ENCODE measurements at places on chromosomes 7 and 10.

DNA sequence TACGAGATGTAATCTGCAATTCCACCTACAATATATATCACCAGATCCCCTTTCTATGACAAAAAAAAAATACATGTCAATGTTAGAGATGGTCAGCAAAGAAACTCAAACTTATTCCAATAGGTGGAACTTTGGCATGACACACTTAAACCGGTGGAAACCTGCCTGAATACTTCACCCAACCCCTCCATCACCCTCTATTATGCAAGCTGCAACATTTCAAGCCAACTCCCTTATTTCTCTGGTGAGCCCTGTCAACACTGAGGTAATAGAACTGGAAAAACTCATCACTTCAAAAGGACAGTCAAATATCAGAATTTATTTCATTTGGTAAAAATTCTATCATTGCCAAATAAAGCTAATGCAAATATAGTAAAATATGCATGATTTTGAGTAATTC is 3.6 kb downstream of the ZNF438 start:
- no peak for DNase-seq

DNA sequence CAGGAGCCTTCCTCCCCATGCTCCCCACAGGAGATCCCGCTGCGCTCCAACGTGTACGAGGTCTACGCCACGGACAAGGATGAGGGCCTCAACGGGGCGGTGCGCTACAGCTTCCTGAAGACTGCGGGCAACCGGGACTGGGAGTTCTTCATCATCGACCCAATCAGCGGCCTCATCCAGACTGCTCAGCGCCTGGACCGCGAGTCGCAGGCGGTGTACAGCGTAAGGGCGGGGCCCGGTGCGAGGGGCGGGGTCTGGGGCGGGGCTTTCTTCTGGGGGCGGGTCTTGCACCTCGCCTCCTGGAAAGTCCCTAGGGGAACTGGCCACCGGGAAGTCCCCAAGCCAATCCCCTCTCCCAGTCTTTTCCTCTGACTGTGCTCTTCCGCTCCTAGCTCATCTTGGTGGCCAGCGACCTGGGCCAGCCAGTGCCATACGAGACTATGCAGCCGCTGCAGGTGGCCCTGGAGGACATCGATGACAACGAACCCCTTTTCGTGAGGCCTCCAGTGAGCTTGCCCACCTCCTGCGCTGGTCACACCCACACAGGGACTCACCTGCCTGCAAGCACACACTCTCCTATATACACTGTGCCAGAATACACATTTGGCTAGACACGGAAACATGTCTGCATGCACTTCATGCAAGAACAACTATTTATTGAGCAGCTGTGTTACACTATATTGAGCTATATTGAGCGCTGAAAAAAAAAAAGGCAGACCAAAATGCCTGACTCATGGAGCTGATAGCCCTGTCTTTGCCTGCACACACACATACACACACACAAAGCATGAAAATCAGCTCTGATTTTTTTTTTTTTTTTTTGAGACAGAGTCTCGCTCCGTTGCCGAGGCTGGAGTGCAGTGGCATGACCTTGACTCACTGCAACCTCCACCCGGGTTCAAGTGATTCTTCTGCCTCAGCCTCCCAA is 32.7 kb upstream of the VSIR start:
- no peak for DNase-seq

DNA sequence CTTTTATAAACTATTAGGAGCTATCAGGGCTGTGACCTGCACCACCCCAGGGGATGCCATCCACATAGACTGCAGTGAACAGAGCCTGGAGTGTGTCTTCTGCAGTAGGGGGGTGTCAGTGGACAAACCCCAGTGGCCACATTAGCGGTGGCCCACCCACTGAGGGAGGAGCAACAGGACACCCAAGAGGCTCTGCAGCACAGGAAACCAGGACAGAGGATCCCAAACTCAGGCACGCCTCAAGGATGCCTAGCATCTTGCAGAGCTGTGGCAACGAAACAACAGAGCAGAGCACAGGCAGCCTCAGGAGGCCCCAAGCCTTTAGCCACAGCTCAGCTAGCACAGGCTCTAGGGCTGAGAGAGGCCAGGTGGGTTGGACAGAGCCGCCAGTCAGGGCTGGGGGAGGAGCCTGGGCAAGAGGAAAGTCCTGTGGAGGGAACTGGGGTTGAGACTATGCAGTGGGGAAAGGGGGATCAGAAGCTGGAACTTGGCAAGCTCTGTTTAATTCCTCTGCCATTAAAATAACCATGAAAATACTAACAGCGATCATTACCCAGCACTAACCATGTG is 53.8 kb downstream of the GRID1 start:
- DNase-seq = no peak

DNA sequence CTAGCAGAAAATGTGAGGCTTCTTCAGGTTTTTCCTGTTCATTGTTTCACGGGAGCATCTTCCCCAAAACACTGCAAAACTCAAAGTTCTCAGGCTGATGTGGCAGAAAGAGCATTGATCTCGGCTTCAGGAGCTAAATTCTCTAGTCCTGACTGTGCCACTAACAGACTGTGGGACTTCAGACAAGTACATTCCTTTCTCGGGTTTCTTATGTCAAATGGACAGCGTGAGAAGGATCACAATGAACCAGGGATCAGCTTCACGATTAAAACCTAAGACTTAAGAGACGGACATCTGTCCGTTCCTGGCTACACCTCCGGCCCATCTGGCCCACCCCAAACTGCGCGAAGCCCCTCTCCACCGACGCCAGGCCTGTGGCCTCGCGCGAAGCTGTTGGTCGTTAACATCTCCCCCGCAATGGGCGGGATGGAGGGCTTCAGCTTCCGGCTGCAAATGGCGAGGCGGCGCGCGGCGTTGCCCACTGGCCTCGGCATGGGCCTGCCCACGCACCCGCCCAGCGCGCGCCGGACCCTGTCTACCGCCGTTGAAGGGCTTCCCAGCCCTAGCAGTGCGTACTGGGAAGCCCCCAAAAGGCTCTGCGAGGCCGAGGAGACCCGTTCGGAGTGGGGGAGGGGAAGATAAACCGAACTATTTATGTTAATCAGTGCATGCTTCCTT is 549 bp upstream of the DDX50 start:
- DNase-seq = peak; percentile 76

- DNase-seq = no peak
Measured at GRCh38 chr10:16184096-16184597, 252.7 kb upstream of the PTER start.

- DNase-seq = no peak
Measured at GRCh38 chr7:103996639-103997038, 7.2 kb upstream of the RELN start.

- DNase-seq = no peak
Measured at GRCh38 chr7:92456236-92456635, 9.0 kb downstream of the GATAD1 start.

DNA sequence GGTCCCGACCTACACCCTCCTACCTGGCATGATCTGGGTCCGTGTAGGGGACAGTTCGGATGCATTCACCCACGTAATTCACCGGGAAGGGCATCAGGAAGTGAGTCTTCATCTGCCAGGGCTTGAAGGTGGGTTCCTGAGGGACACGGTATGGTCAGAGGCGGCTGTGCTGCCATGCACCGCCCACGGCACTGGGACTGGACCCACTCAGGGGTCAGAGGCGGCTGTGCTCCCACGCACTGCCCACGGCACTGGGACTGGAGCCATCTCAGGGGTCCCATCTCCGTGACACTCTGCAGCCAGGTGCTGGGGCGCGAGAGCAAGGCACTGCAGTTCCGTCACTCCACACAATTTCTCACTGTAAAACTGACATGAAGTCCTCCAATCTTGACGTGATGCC is 29.2 kb downstream of the PITRM1 start:
- no peak for DNase-seq

DNA sequence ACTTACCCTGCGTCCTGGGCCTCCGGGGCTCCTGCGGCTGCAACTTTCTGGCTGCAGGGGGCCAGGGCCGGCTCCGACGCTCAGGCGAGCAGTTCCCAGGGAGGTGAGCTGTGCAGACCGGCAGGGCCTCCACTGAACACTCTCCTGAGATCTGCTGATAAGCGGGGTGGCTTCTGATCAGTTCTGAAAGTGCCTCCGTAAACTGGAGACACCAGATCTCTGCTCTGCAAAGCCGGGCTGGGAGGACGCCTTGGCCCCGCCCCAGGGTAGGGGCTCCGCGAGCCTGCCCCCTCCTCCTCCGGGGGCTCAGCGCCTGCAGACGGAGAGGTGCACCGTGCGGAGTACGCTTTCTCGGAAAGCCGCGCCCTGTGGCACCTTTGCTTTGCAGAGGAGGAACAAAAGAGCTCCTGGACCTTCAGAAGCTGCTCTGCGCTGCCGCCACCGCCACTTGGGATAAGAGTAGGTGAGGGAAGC is 141.3 kb upstream of the VKORC1L1 start:
- no peak for DNase-seq

GRCh38 chr7:123674399-123675180 is 18.9 kb downstream of the LMOD2 start:
- DNase-seq = no peak

DNA sequence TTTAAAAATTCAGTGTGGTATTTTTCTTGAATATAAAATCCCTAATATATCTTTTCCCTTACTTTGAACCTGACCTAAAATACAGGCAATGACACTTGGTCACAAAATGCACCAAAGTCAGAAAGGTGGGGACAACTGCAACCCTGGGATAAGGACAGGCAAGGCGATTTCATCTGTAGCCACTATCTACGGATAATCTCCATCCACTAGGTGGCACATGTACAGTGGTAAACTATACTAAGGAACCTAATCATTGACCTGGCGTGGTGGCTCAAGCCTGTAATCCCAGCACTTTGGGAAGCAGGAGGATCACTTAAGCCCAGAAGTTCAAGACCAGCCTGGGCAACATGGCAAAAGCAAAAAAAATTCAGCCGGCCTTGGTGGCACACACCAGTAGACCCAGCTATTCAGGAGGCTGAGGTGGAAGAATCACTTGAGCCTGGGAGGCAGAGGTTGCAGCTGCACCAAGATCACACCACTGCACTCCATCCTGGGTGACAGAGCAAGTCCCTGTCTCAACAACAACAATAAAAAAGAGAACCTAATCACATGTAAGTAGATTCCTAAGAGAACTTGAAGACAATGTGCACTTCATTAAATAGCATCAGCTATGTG is 98.9 kb downstream of the KMT2C start:
- peak; percentile 27 for DNase-seq

GRCh38 chr10:43292755-43293676 is 26.2 kb upstream of the RASGEF1A start:
- peak; percentile 61 for DNase-seq

DNA sequence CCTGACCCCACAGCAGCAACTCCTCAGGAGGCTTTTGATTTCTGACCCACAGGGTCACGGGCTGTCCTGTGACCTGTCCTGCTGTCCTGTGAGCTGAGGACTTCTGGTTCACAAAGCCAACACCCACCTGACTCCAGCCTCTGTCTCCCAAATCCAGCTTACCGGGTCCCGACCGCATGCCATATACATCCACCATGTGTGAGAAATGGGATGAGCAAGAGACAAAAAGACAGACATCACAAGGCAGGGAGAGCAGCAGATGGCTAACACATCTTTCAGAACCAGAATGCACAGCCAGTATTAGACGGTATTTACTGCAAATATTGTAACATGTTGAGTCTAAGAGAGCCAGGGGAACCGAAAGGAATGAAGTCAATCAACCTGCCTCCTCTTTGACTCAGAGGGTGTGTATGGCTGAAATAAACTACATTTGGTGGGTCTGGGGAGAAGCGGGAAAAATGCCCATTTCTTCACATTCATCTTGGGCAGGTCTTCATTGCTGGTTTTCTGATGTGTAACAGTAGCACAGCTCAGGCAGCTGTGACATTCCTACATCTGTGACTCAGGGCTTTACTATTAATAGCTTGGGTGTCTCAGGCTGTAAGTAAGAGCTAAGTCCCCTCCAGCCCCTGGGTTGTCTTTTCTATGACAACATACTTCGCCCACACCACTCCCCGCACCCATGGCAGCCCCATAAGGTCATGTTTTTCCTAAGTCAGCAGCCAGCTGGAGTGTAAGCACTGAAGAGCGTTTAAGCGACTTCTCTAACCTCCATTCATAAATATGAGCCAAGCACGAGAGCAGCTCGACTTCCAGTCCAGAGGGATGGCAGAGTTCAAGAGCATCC is 25.0 kb downstream of the ABLIM1 start:
- DNase-seq = no peak

DNA sequence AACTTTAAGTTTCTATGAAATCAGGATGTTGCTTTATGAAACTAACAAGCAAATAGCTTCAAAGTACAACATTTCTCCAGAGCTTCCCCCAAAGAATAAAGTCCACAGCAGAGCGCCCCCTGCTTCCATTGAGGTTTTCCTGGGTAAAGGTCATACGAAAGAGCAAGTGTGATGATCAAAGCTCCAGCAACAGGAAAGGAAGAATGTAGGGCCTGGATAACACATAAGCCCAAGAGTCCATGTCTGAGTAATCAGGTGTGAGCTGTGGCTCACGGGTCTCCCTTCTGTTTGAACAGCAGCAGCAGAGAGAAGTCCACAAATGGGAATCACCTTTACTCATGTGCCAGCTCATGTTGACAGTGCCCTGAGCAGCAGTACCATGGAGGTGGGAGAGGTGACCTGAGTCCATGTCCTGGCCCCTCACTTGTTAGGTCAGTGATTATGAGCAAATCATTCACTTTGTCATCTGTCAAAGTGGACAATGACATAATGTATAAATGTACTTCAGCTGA is 50.5 kb downstream of the MRPL32 start:
- DNase-seq = no peak

- peak; percentile 80 for DNase-seq
Measured at GRCh38 chr7:74365322-74366022, 76.3 kb downstream of the CLIP2 start.

DNA sequence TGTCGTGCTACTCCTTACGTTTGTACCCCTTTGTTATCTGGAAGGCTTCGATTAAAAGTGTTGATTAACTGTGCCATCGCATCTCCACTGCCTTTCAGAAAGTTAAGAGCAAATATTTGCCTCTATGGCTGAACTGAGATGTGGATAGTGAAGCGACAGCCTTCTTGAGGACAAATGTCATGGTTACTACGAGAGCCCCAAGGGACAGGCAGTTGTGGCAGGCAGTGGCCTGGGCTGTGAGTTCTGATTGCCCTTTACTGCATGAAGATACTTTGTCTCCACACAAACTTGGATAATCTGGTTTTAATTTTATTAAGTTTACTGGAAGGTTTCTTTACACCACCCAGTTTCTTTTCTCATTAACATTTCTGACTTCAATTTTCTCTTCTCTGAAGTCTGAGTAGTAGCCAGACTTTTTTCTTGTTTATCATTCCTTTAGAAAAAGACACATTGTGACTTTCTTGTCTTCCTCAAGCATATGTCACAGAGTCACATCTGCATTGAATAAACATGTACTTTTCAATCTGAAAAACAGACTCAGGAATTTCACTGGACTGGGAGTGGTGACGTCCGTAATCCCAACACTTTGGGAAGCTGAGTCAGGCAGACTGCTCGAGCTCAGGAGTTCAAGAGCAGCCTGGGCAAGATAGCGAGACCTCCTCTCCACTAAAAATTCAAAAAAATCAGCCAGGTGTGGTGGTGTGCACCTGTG is 1.5 kb downstream of the TAS2R41 start:
- DNase-seq = no peak
